ENCODE measurements at places on chromosomes 12 and 14.

DNA sequence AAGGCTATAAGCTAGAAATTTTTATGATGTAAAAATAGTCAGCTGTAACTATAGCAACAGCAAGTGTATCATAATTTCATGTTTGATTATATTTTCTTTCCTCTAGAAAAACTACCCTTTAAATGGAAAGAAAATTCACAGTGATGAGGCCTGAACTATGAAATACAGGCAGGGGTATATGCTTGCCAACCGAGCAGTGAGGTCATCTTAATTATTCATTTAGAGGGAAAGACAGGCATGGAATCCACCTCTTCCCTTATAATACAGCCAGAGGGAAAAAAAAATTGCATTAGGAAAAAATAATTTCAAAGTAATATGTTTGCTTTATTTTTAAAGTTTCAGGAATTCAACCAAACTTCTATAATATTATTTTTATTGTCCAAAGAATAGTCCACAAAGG is 139.8 kb downstream of the EPS8 start:
- DNase-seq, result no peak

DNA sequence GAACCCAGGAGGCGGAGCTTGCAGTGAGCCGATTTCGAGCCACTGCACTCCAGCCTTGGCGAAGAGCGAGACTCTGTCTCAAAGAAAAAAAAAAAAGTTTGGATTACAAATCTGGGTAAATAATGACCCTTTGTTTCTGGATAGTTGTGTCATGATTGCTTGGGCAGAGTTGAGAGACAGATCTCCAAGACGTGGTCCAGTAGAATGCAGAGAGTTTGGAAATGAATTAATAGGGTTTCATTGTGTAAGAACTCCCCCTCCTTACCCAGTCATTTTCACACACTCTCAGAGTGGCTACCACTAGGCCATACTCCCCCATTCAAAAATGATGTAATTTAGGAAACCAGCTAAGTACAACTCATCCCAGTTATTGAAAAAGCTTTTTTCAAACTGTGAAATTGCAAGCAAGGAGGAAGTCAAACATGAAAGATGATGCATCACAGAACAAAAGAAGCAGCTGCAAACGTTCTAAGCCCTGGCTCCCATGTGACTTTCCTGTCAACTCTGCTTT is 1331.9 kb downstream of the AACS start:
- DNase-seq, result peak; percentile 62

GRCh38 chr12:117872546-117873169 is 96.1 kb downstream of the KSR2 start:
- DNase-seq, result no peak

DNA sequence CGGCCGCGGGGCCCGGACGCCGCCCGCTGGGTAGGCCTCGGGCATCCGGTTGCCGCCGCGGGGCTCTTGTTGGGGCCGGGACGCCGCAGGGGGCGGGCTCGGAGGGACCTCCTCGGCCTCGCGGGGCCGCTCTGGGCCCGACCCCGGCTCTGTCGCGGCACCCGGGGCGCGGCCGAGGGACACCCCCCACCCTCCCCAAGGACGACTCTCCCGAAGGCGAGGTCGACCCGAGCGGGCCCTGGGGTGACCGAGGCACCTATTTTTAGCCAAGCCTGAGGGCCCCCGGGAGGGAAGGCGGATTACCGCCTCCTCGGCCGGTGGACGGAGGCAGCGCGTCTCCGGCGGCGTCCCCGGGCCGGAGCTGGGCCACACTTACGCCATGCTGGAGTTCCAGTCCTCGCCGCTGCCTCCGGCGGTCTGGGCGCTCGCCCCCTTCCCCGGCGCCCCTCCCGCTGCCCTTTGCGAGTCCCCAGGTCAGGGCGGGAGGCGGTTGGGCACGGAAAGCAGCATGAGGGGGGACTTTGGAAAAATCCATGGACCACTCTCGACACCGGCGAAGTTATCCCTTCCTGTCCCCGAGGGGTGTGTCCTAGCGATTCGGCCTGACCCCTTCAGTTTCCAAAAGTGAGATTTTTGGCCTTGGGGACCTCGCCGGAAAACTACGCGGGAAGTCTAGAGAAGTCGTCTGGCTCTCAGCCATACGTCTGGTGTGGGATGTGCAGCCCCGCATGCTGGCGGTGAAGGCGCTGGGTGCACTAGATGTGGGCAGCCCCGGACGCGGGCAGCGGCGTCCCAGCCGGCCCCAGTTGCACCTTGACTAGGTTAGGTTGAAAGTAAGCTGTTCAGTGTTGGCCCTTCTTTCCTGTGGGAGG is 699 bp downstream of the KTN1 start:
- peak; percentile 36 for DNase-seq

DNA sequence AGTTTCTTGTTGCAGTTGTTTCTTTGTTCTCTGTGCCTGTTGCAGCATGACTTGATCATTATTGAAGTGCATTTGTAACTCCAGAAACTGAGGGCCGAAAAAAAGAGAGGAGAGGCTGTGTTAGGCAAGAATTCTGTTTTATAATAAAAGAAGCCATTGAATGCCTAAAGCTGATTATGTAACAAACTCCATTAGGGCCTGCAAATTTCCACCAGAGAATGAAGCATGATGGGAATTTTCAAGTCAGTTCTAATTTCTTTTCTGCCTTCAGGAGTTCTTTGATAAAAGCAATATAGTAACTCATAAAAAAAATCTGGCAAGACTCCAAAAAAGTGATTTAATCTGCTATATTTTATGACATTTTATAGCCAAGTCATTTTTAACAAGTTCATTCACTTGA is 156.7 kb upstream of the RASSF8 start:
- no peak for DNase-seq

DNA sequence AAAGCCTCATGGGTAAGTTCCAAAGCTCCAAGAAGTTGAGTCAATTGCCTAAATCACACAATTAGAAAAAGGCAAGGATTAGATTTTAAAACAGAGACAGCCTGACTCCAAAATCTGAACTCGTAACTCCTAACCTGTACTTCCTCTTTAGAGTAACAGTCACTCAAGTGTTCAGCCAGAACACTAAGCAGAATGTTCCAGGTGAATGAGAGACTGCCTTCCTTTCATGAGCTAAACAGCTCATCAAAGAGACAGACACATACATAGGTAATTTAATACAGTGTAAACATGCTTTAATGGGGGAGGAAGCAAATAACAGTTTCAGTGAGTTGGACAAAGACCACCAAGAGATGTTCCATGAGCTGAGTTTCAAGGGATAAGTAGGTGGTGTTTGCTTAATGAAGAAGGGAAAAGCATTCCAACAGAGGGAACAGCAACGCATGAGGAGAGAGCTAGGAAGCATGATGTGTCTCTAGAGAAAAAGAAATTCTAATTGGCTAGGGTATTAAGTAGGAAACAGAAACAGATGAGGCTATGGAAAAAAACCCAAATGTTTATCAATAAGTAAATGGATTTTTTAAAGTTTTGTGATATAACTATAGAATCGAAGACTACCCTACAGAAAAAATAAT is 403.9 kb downstream of the MED13L start:
- no peak for DNase-seq

GRCh38 chr14:28779456-28779855 is 12.9 kb downstream of the FOXG1 start:
- peak; percentile 47 for DNase-seq

- DNase-seq, result no peak
These were observed 12.6 kb upstream of the DIO2 start for GRCh38 chr14:80223696-80224465.

- peak; percentile 83 for DNase-seq
These were observed 678 bp downstream of the RPS6KA5 start for GRCh38 chr14:91059576-91060350.

GRCh38 chr14:86243158-86243557 is 713.2 kb downstream of the FLRT2 start:
- no peak for DNase-seq

- no peak for DNase-seq
These were observed 36.1 kb upstream of the SLC16A7 start for GRCh38 chr12:59559696-59560095.

DNA sequence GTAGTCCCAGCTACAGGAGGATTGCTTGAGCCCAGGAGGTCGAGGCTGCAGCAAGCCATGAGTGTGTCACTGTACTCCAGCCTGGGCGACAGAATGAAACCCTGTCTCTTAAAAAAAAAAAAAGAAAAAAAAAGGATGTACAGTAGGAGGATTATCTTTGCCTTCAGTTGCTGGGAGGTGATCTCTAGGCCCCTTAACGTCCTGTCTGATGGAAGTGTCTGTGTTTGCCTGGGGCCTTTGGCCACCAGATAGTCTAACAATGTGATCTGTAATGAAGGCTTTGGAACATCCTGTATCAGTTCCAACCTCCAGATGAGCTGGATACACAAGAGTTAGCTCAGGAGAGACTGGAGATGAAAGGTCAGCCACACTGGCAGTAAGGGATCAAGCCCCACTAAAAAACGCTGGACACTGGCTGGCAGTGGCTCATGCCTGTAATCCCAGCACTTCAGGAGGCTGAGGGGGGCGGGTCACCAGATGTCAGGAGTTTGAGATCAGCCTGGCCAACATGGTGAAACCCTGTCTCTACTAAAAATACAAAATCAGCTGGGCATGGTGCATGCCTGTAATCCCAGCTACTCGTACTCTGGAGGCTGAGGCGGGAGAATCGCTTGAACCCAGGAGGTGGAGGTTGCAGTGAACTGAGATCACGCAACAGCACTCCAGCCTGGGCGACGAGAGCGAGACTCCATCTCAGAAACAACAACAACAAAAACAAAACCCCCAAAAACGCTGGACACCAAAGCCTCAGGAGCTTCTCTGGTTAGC is 19.0 kb upstream of the HNF1A start:
- DNase-seq, result no peak

DNA sequence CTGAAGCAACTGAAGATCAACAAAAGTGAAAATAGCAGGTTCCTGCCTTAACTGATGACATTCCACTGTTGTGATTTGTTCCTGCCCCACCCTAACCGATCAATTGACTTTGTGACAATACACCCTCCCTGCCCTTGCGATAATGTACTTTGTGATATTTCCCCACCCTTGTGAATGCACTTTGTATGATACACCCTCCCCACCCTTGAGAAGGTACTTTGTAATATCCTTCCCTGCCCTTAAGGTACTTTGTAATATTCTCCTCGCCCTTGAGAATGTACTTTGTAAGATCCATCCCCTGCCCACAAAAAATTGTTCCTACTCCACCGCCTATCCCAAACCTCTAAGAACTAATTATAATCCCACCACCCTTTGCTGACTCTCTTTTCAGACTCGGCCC is 41.4 kb downstream of the BCAT1 start:
- DNase-seq, result no peak

DNA sequence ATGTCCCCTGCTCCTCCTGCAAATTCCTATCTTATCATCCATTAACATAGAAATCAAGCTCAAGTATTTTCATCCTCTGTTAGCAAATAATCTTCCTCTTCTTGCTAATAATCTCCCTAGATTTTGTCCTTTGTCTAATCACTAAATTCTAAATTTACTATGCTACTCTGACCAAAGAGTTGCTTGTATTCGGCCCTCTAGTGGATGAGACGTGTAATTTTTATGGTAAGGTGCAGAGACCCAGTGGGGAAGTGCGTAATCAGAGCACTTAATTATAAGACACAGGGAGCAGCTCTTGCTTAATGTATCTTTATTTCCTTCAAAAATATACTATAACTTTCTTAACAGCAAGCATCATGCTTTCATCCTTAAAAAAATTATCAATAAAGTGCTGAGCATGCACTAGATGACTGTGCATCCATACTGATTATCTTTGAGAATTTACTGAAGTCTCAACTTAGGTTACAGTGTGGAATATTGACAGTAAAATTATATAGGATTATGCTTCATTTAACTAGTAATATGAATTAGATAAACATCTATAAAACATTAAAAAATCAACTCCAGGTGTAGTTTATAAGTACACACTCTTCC is 212.6 kb downstream of the SLC16A7 start:
- peak; percentile 22 for DNase-seq

- no peak for DNase-seq
These were observed 57.7 kb downstream of the RPAP3 start for GRCh38 chr12:47648056-47648579.

- no peak for DNase-seq
These were observed 22.8 kb upstream of the DHRS4 start for GRCh38 chr14:23930742-23931141.

DNA sequence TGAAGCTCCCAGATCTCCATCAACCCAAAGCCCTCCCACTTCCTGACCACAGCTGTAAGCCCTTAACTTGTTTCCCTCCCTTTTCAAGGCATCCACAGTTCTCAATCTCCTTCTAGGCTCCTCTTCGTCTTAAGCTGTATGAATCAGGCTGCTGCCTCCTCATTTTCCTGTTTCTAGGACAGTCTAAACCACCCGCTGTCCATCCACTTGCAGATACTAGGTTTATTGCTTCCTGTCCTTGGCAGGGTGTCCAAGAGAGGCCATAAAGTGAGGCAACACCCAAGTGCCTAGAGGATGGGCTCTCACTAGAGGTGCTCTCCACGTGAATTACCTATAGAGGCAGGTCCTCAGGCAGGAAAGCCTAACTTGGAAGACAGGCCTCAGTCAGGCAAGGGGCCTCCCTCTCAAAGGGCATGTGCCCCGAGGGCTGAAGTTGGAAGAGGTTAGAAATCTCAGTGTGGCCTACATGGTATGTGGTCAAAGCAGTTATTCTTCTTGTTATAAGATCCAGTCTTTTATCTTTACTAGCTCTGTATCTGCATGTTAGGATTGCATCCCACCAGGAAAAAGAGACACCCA is 8.8 kb upstream of the TMEM106C start:
- DNase-seq, result no peak

DNA sequence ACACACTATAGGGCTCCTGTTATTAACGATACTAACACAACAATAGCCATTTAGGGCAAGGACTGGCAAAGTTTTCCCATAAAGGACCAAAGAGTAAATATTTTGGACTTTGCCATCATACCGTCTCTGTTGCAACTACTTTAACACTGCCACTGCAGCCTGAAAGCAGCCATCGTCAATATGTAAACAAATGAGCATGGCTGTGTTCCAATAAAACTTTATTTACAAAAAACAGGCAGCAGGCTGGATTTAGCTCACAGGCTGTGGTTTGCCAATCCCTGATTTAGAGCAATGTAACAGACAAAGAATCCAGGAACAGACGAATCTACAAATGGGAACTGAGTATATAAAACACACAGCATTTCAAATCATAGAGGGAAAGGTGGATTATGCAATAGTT is 84.1 kb downstream of the FRMD6 start:
- DNase-seq, result peak; percentile 9

GRCh38 chr14:84409435-84409834 is 1120.5 kb upstream of the FLRT2 start:
- no peak for DNase-seq

GRCh38 chr14:23021434-23021833 is 11.5 kb upstream of the C14orf93 start:
- DNase-seq, result no peak

DNA sequence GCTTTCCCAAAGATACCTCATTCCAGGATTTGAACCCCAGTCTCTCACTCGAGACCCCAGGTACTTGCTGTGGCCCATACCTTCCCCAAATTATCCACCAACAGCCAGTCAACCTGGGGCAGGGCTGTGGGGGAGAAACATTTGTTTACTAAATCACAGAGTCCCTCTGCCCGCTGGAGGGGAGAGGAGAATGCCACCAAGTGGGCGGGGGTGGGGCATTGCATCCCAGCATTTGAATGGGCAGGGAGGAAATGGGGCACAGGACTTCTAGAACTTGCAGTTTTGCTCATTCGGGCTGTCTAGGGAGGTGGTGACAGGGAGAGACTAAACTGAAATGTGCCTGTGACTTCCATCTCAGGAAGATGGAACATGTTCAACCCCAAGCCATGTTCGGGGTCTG is 10.9 kb upstream of the SERPINA9 start:
- no peak for DNase-seq

- no peak for DNase-seq
These were observed 435.3 kb upstream of the TMTC1 start for GRCh38 chr12:30219047-30219446.

- DNase-seq, result no peak
These were observed 21.0 kb downstream of the IGF1 start for GRCh38 chr12:102459314-102459713.
